ENCODE measurements at places on chromosomes 4 and X.

DNA sequence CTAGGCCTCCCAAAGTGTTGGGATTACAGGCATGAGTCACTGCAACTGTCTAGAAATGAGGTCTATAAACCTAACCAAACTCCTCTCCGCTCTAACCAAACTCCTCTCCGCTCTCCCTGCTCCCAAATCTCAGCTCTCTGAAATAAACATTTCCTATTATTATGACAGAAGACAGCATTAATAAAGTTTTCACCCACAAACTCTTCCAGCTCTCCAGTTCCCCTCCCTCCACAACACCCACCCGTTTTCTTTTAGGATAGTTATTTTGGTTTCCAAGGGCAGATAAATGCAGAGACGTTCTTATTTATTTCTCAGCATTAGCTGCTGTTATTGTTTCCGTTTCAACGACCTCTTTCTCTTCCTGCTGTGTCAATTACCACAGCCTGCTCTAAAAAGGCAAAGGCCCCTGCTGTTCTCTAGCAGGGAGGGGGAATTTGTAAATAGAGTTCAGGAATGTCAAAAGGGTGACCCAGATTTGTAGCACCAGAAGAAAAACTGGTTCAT is 13.3 kb upstream of the SCD5 start:
- DNase-seq: no peak

DNA sequence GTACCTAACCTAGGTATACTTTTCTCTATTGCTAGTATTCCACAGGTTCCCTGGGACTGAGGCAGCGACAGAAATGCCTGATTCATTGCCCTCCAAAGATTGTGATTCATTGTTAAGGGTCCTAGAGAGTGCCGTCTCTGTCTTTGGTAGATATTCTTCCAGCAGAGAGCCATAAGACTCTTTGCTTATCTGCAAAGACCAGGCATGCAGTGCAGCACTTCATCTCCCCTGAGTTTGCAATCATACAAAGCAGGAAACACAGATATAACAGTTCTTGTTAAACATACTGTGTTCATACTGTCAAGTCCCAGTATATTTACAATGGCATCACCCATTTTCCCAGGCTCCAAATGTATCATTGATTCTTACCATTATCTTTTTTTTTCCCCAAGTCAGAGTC is 47.7 kb downstream of the KLF8 start:
- DNase-seq: no peak

GRCh38 chrX:15430076-15430475 is 45.9 kb upstream of the VEGFD start:
- DNase-seq: no peak

GRCh38 chrX:125319646-125320521 is at the start of gene TEX13C:
Gene TEX13C, plus strand, starts transcription at chrX:125319871. Its CDS starts 249 bp downstream, at chrX:125320120.
- no peak for DNase-seq

DNA sequence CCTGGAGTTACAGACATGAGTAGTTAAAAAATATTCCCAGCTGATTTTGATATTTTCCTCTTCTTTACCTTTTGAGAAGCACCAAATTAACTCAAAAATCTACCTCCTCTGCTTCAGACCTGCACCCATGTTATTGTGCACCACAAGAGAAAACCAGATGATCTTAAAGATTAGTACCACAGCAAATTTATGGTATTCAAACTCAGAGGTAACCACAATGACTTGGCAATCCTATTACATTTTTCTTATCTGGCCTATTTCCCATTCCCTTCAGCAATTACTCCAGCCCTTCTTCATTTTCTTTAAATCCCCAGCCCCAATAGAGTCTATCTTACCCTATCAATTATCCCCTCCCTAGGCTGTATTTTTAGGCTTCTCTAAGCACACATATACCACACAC is 535.1 kb downstream of the FAT4 start:
- DNase-seq: no peak

Data from T-cell (primary cell).